ENCODE measurements at places on chromosomes 3 and 15.

DNA sequence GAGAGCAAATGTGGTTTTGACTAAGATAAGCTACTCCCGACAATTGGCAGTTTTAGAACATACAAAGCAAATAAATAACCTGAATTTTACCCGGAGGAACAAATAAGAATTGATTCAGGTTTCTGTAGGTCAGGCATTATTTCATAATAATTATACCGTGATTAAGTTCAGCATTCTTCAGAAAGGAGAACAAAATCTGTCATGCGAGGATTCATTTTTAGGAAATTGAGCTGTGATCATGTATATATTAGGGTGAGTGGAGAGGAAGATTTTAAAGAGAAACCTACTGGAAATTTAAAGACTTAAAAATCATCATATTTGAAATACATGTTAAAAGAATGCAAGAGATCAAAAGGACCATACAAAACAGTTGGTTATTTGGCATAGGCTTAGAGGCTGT, 20.5 kb downstream of the ZNF609 start:
- no peak for DNase-seq

DNA sequence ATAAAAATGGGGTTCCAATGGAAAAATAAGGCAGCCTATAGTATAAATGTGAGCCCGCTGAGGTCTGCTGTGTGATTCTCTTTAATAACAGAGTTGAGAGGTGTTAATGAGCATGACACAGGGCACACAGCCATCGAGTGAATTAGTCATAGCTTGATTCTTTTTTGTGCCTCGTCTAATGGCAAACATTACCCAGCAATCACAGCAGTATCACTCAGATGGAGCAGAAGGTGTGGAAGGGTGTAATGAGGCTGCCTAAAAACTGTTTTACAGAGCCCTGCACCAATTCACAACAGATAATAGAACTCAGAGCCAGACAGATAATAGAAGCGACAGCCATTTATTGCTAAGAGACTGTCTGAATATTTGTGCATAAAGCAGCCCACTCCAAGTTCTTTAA, 178.6 kb upstream of the TPRG1 start:
- no peak for DNase-seq

DNA sequence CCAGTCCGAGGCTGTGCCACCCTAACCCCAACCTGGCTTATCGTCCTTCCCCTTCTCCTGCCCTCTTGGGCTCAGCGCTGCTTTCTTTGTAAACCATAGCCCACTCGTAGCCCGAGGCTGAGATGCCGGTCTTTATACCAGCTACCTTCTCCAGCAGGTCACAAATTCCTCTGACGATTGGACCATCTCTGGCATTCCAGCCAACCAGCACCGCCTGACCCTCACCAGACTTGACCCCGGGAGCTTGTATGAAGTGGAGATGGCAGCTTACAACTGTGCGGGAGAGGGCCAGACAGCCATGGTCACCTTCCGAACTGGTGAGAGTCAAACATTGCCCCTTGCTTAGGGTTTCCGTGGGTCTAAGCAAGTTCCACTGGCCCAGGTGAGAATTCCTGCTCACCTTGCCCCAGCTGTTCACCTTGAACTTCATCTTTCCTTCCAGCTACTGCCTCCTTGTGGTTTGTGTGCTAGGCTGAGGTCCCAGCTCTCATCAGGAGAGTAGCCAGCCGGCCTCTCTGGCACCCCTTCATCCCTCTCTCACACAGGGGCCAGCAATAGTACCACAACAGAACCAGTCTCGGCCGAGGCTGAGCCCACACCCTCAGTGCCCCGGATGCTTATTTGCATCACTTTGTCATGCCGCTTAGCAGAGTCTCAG, 66.7 kb downstream of the BOC start:
- DNase-seq, result no peak

- no peak for DNase-seq
Observed at GRCh38 chr3:48429317-48429959, 448 bp downstream of the PLXNB1 start.

Data from AG09319 (cell line).